ENCODE measurements at places on chromosomes 5 and 9.

DNA sequence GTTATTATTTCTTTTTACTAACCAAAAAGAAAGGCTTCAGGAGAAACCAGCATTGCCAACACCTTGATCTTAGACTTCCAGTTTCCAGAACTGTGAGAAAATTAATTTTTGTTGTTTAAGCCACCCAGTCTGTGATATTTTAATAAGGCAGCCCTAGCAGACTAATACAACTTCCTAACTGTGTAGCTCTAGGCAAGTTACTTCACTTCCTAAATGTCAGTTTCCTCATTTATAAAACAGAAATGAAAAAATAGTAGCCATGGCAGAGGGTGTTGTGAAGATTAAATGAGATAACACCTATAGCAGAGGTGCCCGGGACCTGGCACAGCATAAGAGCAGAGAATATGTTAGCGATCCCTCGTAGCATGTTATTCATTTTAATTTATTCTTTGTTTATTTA is 66.6 kb upstream of the HAND1 start:
- no peak for DNase-seq

GRCh38 chr9:136795000-136795348 is 1.2 kb upstream of the CCDC183 start:
- no peak for DNase-seq

DNA sequence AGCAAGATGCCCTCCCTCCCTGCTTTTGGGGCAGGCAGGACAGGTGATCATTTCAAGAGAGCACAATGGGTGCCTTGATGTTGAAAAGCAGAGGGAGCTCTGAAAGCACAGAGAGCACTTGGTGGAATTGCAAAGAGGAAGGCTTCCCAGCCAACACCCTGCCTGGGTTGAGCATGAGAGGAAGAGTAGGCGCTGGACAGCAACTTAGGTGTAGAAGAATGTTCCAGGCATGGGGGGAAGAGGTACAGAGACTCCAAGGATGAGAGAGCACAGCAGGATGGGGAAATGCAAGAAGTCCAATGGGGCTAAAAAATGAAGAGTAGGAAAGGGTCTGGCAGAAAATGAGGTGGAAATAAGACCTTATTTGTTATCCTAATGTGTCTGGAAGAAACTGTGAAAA is 144.8 kb downstream of the TRIM36 start:
- DNase-seq, result no peak

GRCh38 chr5:139461698-139462097 is 845 bp downstream of the ECSCR start:
- no peak for DNase-seq

DNA sequence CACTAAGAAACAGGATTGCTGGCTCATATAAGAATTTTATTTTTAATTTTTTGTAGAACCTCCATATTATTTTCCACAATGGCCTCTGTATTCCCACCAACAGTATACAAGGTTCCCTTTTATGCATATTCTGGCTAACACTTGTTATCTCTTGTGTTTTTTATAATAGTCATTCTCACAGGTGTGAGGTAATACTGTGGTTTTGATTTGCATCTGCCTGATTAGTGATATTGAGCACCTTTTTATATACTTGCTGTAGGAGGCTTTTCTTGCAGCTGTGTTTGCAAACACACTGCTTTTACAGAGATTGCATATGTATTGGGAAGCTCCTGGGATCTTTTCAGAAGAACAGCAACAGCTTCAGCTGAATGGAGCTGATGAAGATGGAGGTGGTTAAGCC is 164.8 kb downstream of the DEPDC1B start:
- no peak for DNase-seq

- no peak for DNase-seq
These were observed 105.5 kb upstream of the CPLX2 start for GRCh38 chr5:175765858-175766257.
